ENCODE measurements at places on chromosomes 11 and 22.
A peak's percentile ranks its signal among the peaks of the same experiment; 100 is the strongest.

GRCh38 chr22:28903729-28904128 is 20.4 kb downstream of the ZNRF3 start:
- DNase-seq = no peak

DNA sequence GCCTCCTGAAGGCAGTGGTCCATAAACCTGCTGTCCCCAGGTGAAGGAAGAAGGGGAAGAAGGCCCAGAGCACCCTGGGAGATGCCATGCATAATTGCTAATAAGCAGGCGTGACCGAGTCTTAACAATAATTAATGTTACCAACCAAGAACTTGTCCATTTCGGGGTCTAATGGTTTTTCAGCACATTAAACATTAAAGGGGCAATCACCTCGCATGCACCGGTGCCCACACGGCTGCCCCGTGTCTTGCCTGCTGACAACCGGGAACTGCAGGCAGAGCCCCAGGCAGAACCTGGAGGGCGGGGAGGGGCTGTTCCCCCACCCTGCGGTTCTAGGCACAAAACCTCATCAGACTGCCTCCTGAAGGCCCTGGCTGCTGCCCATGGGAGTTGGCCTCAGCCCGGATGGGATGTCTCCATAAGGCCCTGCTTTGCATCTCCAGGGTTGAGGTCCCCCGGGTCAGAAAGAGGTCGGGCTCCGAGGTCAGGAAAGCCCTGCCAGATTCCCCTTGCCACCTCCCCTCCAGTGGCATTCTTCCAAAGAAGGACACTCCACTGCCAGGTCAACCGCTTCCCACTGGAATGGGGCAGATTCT is 169.0 kb downstream of the BUD13 start:
- DNase-seq = no peak

- DNase-seq = peak; percentile 64
These were observed 3.0 kb downstream of the NCR3LG1 start for GRCh38 chr11:17354601-17354991.

GRCh38 chr11:134755535-134755934 is 343.5 kb upstream of the B3GAT1 start:
- DNase-seq = no peak

DNA sequence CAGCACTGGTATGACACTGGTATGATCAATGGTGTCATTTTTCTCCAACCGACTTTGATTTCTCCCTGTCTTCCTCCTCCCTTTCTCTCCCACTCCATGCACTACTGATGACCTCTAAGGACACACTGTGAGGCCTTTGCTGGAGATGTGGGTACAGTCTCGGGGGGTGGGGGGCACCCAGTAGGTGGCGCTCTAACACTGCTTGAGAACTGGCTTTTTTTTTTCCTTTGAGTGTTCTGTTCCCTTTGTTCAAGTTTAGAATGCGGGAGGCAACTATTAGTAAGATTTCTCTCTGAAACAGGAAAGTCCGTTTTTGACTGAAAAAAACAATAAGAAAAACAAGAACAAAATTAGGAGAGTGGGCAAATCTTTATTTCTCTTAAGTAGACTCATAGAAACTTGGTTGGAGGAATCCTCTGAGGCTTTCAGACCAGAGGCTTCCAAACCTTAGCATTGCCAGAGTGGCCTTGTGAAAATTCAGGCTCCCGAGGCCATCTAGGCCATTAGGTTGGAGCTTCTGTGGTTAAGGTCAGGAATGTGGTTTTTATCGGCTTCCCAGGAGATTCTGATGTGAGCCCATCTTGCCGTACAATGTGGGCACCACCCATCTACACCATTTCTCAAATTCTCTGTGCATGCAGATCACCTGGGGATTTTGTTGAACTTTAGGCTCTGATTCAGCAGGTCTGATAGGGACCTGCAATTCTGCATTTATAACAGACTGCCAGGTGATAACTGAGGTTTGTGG is 43.2 kb downstream of the PANX1 start:
- DNase-seq = no peak

DNA sequence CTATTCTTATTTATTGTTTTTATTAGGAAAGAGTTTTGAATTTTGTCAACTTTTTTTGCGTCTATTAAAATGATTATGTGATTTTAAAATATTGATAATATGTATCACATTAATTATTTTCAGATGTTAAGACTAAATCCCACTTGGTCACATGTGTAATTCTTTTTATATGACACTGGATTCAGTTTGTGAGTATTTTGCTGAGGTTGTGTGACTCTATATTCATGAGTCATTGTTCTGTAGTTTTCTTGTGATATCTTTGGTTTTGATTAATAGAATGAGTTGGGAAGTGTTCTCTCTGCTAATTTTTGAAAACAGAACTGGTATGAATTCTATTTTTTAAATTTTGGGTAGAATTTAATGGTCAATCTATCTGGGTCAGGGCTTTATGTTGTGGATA is 317.9 kb downstream of the ETS1 start:
- DNase-seq = no peak

- DNase-seq = no peak
These were observed 9.5 kb downstream of the LTO1 start for GRCh38 chr11:69665669-69666068.

- DNase-seq = no peak
These were observed 67.1 kb upstream of the GRAMD1B start for GRCh38 chr11:123362941-123363340.
